ENCODE measurements at places on chromosomes 3 and 15. TPM values are rescaled to one million over a fixed set of nuclear protein-coding genes. Genes with fewer than 3 reads are reported as not detected.

PRRT3 gene
- total RNA-seq = 1.1 TPM

TRIM42 gene
- not detected for total RNA-seq

AMT gene
- 20.6 TPM for total RNA-seq

KPNA4 gene
- 41.6 TPM for total RNA-seq

ADAMTS17 gene
- total RNA-seq = 8.3 TPM

GRCh38 chr15:60419753-60420152 lies 22.0 kb upstream of the ANXA2 start:
- no peak for DNase-seq

GRCh38 chr15:38090223-38090622 lies 155.8 kb downstream of the TMCO5A start:
- no peak for DNase-seq

DNA sequence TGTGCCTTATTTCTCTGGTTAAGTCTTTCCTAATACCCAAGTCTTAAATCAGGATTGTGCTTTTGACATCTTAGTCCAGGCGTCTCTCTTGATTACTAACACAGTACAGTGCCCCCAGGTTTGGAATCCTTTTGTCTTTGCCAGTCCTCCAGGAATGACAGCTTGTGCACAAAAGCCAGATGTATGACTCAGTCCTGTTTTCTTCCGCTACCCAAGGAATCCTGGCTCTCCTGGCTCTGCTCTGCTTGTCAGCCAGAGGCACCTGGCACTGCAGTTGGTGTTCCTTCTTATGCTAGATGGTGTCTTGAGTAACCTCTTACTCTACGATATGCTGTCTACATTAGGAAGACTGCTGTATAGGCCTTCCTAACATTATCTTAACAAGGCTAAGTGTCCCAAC lies 728.2 kb upstream of the NECTIN3 start:
- DNase-seq = no peak

DNA sequence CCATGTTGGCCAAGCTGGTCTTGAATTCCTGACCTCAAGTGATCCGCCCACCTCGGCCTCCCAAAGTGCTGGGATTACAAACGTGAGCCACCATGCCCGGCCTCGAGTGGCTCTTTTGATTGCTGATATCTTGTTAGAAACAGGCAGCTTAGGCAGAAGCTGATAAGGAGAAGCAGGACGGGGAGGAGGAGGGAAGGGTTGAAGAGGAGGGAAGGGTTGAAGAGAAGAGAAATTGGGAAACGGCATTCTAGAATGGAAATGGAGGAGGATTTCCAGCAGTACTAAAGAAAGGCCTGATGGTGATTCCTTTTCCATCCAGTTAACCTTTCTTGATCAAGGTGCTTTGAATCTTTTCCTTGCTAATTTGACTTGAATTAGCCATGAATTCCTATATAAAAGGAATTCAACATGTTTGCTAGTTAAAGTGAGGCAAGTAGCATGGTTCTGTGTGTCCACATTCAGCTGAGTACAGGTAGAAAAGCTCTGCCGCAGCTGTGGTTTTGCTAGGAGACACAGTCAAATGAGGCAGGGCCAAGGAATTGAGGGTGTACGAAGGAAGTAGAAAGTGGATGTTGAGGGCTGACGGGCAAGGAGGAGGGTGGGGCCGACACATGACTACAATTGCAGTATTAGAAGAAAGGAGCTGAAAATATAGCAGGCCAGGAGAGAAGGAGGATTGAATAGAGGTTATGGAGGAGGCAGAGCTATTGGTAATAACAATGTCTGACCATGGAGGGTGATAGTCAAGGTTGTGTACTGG lies 27.2 kb upstream of the ATP1B3 start:
- no peak for DNase-seq

DNA sequence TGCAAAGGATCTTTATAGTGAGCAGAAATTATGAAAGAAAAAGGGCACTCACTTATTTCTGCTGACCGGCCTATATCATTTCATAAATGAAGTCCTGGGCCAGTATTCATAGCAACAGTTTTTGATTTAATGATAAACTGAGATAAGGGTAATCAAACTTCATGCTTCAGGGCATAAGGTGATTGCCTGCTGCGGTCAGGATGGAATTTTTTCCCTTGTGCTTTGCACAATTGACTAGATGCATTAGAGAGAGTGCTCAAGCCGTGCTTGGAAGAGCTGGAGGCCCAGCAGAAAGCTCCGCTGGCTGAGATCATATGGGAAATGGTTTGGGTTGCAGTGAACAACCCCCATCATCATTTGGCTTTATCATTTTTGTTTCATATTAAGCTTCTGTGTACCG lies 10.4 kb downstream of the SEMA6D start:
- DNase-seq = no peak

GRCh38 chr3:57778494-57778893 lies 22.4 kb downstream of the SLMAP start:
- DNase-seq = no peak

Measured in colonic mucosa (tissue), 4 donors.